ENCODE measurements at places on chromosomes 11 and 22.

DNA sequence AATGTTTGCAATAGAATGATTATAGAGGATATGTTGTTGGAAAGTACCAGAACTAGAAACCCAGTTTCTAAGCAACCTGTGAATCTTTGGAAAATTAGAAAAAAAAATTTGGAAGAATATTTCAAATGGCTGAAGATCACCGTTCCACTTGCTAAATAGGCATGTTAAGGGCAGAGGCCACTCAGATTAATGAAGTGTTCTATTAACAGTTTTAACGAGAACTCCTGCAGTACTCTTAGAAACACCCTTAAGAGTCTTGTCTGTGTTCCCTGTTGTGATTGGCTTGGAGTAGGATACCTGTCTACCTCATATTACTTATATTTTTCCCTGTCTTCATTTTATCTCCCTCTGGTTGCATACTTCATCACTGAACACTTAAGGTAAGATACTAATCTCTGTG is 4.6 kb downstream of the C11orf54 start:
- DNase-seq, result no peak

DNA sequence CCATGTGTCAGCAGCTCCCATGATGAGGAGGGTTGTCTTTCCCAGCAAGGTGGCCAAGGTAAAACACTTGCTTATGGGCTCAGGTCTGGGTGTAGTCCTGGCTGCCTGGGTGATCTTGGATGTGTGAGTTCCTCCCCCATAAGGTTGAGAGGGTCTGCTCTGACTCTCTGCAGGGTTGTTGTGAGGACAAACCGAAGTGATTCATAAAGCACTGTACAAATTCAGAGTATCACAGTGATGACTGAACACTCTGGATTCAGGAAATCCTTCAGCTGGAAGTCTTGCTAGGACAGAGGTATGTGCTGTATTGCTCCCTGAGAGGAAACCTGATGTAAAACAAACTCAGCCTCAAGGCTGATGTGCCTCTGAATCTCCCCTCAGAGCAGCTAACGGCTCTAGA is 220.9 kb upstream of the PITPNB start:
- DNase-seq, result no peak

DNA sequence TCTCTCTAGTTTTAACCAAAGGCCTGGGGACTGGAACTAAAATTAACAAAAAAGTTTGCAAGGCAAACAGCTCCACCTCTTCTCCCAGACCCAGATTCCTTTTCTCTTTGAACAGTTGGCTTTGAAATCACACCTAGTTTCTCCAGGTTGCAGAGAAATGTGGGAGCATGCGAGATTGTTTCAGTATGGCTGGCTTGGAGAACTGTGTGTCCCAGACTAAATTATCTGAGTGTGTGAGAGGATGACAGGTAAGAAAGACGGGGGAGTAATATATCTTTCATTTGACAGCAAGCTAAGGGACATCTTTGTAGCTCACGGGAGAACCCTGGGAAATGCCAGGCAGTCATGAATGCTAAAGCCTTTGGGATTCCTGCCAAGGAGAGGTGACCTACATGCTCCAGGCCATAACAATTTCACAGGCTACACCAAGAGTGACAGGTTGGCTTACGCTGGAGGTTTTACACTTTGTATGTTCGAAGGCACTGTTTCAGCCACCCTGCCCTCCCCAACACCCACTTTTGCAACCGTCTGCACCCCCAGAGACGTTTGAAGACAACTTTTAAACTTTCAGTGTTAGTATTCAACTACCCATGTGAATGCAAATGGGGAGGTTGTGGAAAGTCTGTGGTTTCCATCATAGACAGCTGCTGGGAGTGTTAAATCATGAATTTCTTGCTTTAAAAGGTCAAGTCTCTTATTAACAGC is 109.3 kb upstream of the SNX19 start:
- no peak for DNase-seq

- no peak for DNase-seq
Observed at GRCh38 chr11:17687946-17688670, 31.3 kb upstream of the MYOD1 start.

DNA sequence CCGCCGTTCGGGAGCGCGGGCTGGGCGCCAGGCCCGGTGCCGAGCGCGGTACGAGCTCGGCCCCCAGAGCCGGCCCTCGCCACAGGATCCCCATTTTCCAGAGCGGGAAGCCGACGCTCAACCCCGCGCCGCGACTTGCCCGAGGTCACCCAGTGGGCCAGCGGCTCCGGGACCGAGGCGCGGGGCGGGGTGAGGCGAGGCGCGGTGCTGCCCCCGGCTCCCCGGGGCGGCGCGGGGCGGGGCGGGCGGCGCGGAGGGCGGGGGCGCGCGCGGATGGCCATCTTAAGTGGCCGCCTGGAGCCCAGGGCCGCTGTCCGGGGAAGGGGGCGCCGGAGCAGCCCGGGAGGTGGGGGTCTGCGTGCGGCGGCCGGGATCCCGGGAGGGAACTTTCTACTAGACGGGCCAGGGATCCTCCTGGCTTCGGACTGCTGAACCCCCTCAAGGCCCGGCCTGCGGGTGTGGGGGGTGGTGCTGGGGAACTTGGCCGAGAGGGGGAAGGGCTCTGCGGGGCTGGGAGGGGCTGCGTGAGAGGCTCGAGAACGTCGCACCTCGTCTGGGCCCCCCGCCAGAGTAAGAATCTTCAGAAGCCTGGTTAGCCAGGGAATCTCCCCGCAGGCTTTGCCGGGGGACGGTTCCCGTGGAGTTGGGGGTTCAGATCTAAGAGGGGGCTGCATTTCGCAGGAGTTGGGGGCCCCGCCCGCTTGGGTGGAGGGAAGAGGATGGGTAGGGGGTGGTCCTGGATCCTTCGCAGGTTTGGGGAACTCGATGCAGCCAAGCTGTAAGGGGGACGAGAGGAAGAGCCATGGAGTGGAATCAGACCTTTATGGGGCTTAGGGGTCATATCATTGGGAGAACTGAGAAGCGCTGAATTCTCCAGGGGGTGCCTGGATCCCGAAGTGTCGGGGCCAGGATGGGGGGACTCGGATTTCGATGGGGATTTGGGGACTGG is 678 bp upstream of the INPPL1 start:
- DNase-seq, result no peak

DNA sequence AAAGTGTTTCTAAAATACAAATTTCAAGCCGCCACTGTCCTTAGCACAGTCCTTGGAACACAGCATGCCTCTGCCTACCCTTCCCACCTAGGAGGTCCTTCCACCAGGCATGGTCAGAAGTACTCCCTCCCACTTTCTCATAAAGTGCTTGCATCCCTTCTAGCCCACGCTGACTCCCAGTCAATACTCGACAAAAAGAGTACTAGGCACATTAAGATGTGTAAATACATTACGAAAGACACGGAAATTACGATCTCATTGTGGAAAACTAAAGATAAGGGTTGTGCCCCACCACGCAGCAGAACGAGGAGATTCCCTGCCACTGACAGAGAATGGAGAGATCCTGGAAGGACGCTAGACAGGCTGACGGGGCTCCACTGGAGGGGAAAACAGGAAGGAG is 13.5 kb downstream of the CHKA start:
- DNase-seq, result no peak

DNA sequence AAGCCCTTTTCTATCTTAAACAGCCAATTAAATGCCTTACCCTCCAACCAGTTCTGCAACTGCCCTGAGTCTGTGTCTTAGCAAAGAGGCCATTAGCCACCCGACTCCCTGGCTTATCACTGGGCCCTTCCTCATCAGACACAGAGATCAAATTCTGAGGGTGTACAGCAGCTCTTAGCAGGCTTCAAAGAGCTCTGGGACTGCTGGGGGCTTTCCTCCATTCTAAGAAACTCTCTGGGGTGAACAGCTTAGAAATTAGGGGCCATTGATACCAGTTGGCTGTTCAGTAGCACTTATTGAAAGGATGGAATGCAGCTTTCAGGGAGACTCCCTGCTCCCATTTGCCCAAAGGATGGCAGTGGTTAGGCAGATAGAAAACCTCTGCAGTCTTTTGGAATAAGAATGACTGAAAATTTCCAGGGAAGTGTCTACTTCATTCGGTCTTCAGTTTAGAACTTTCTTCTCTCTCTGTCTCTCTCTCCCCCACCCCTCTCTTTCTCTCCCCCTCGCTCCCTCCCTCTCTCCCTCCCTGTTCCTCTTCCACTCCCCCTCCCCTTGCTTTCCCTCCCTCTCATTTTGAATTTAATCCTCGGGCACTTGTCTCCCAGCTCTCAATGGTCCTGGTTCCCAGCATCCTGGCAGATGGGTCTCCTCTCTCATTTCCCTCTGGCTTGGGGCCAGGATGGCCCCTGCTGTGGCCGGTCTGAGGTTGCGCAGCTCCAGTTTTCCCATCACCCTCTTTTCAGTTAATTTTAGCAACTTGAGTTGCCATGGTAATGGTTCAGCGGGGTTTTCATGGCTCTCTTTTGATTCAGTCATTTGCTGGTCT is 76.4 kb downstream of the COMMD9 start:
- peak; percentile 74 for DNase-seq

- peak; percentile 29 for DNase-seq
Observed at GRCh38 chr11:110173811-110174644, 80.8 kb downstream of the ZC3H12C start.

- DNase-seq, result no peak
Observed at GRCh38 chr11:103544874-103545273, 435.6 kb downstream of the DYNC2H1 start.

DNA sequence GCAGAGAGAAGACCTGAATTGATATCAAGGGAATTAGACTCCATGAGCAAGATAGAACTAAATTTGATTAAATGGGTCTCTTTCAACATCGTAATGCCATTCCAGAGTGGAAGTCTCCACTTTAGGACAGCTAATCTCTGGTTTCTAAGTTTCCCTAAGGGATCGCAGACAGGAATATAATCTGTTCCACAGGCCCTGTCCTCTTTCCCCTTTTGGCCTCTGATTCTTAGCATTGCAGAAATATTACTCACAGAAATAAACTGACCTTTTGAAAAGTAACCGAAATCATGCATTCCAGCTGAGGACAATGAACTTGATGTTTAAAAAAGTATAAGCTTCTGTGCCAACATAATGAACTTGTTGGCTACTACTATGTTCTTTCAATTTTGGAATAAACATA is 227.8 kb downstream of the ETS1 start:
- no peak for DNase-seq

DNA sequence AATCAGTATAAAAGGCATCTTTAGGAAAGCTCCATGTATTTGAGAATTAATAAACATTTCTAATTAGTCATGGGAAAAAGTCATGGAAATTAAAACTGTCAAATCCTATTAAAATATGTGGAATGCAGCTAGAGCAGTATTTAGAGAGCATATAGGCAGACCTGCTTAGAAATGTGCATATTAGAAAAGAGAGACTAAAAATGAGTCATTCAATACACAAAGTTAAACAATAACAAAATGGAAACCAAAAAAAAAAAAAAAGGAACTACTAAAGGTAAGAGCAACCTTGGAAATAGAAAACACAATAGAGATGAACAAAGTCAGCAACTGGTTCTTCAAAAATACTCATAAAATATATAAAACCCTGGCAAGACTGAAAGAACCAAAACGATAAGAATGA is 59.7 kb upstream of the RASSF10 start:
- DNase-seq, result no peak

- no peak for DNase-seq
Observed at GRCh38 chr11:33881651-33882503, 10.0 kb downstream of the LMO2 start.

- DNase-seq, result no peak
Observed at GRCh38 chr11:33692013-33692504, 8.6 kb downstream of the C11orf91 start.

- no peak for DNase-seq
Observed at GRCh38 chr11:117195258-117195657, 3.9 kb upstream of the TAGLN start.

DNA sequence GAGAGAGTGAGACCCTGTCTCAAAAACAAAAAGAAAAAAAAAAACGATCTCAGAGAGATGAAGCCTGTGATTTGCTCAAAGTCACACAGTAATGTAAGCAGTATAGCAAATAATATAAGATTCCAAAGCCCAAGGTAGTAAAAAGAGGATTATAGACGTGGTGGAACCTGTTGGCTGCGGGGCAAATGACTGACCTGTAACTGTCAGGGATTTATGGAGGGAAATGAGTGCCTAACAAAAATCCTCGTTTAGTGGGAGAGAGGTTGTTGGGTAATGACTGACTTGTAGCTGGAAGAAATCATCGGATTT is 723 bp upstream of the CLP1 start:
- no peak for DNase-seq

DNA sequence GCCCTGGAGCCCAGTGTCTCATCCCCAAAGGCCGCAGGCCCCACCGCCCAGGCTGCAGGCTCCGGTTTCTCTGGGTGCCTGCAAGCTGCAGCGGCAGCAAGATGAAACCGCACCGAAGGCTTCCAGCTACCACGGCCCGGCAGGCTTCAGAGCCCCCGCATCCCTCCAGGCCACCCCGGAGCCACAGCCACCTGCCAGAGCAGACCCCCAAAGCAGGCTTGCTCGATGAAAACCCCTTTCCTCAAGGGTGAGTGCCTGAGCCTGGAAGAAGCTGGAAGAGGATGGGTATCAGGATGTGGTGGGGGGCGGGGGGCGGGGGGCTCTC is 24.5 kb upstream of the GNB1L start:
- no peak for DNase-seq

- no peak for DNase-seq
Observed at GRCh38 chr11:72222106-72222891, 2.3 kb upstream of the INPPL1 start.

DNA sequence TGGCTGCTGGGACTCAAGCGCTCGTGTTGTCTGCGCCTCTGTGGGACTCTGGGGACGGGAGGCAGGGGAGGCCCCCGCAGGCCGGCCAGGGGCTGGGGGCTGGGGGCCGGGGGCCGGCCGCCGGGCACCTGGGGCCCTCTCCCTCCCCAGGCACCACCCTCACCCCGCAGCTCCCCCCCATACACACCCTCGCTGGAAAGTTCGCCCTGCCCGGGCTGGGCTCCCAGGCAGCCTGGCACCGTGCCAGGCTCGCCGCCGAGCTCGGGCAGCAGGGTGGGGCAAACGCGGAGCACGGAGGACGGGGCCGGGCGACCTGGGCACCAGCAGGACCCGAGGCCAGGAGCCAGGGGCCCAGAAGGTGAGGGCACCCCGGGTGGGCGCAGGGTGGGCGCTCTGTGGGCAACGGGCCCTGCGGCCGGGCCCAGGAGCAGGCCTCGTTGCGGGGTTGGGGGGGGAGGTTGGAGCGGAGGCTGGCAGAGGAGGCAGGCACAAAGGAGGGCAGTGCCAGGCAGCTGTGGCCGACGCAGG is 76.7 kb upstream of the WNT7B start:
- no peak for DNase-seq

GRCh38 chr11:8698917-8699441 is 16.4 kb downstream of the RPL27A start:
- DNase-seq, result no peak

All from nucleus accumbens (tissue), 56 donors.